ENCODE measurements at places on chromosomes 2 and 18. TPM values are rescaled to one million over a fixed set of nuclear protein-coding genes. Genes with fewer than 3 reads are reported as not detected.

DNA sequence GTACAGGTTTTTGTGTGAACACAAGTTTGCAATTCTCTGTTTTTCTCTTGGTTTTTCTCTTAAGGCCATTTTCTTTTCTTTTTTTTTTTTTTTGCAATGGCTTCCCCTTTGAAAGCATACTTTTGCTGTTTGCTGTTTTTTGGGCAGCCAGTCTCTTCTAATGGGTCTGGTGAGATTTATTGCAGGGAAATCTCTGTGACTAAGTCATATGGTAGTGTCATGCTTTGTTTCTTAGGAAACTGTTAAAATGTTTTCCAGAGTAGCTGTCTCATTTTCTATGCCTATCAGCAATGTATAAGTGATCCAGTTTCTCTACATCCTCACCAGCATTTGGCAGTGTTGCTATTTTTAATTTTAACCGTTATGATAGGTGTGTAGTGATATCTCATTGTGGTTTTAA, 27.9 kb upstream of the CDCA7 start:
- no peaks in the 10 kb centered on the region for H3K36me3 ChIP-seq
- no peak overlapping the region for H3K27ac ChIP-seq
- H3K4me3 ChIP-seq: no peak overlapping the region

CYP27C1 gene
- total RNA-seq: 0.05 TPM

- no peak overlapping the region for H3K4me3 ChIP-seq
- H3K36me3 ChIP-seq: no peaks in the 10 kb centered on the region
- H3K4me1 ChIP-seq: no peaks in the 10 kb centered on the region
These were observed 210.7 kb downstream of the KLHL29 start for GRCh38 chr2:23595601-23596251.

GRCh38 chr2:41878716-41879234, 169.0 kb upstream of the PKDCC start:
- H3K27ac ChIP-seq: no peak overlapping the region
- no peaks in the 10 kb centered on the region for H3K36me3 ChIP-seq
- no peak for DNase-seq
- H3K4me3 ChIP-seq: no peak overlapping the region
- H3K27me3 ChIP-seq: no peaks in the 10 kb centered on the region
- peaks cover 34% of the 10 kb centered on the region for H3K4me1 ChIP-seq

- H3K36me3 ChIP-seq: peaks cover 19% of the 10 kb centered on the region
- no peaks in the 10 kb centered on the region for H3K4me1 ChIP-seq
- H3K27me3 ChIP-seq: no peaks in the 10 kb centered on the region
- no peak overlapping the region for H3K4me3 ChIP-seq
- H3K27ac ChIP-seq: no peak overlapping the region
- DNase-seq: no peak
These were observed 54.7 kb downstream of the INO80D start for GRCh38 chr2:206031162-206031784.

- no peak overlapping the region for H3K27ac ChIP-seq
- H3K36me3 ChIP-seq: no peaks in the 10 kb centered on the region
- H3K4me1 ChIP-seq: no peaks in the 10 kb centered on the region
- no peaks in the 10 kb centered on the region for H3K27me3 ChIP-seq
These were observed 83.5 kb upstream of the SERPINE2 start for GRCh38 chr2:224122542-224122941.

SKOR2 gene
- not detected for total RNA-seq

GBX2 gene
- not detected for total RNA-seq

OR6B2 gene
- total RNA-seq: not detected

TUBA3E gene
- 0.05 TPM for total RNA-seq

EHD3 gene
- 2.7 TPM for total RNA-seq

GRCh38 chr2:20175267-20175666, 49.7 kb downstream of the SDC1 start:
- no peak for DNase-seq
- H3K27ac ChIP-seq: no peak overlapping the region
- no peaks in the 10 kb centered on the region for H3K27me3 ChIP-seq
- no peaks in the 10 kb centered on the region for H3K36me3 ChIP-seq
- no peak overlapping the region for H3K4me3 ChIP-seq

- no peak overlapping the region for H3K27ac ChIP-seq
- H3K36me3 ChIP-seq: no peaks in the 10 kb centered on the region
- no peak for DNase-seq
- H3K4me3 ChIP-seq: no peak overlapping the region
These were observed 473.8 kb downstream of the TGIF1 start for GRCh38 chr18:3923750-3924149.

ADGRF3 gene
- total RNA-seq: 0.33 TPM

DNA sequence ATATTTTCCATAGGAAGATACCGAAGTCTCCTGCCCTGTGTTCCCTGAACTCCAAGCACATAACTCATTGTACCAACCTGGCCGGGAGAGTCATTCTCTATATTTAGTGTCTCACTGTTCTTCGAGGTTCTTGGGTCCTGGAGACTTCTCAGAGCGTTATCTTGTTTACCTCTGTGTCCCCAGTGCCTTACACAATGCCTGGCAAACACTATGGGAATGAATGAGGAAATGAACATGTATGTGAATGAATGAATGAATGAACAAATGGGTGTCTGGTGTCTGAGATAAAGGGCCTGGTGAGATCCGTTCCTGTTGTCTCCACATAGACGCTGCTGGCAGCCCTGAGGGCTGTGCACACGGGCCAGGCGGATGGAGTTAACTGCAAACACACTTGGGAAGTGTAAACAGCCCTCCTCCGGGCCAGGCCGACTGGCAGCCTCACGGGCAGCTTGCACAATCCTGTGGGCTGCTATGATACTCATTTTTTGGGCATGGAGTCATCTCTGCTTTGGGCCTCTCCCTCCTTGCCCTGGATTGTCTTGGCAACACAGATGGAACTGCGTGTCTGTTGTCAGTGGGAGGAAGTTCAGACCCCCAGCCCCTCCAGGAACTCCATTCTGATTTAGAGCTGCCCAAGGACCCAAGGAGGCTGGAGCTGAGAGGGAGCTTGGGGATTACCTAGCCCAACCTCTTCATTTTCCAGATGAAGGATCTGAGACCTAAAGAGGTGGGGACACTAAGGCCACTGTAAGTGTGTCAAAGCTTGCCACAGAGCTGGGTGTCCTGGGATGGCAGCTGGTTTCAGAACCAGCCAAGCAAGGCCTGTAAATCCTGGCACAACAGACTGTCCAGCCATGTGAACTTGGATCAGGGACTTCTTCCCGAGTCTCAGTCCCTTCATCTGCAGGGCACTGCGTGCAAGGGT, 124.4 kb downstream of the INHBB start:
- H3K27me3 ChIP-seq: no peaks in the 10 kb centered on the region
- H3K27ac ChIP-seq: no peak overlapping the region
- H3K4me1 ChIP-seq: no peaks in the 10 kb centered on the region
- no peaks in the 10 kb centered on the region for H3K36me3 ChIP-seq

LIMS3 gene
- 0.94 TPM for total RNA-seq

DNA sequence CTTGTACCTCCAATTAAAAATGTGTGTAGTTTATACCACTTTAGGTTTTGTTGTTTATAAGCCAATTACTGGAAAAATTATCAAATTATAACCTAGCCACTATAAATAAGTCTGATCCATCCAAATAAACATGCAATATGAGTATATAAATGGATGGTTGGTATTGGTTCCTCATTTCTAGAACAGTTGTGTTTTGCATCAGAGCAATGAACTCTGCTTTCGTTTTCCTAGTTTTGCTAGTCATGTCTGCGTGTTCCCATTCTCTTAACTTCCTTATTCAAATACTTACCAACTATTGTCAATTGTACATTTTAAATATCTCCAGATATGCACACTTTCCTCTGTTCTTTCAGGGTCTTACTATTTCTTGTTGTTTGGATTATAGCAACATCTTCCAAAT, 641.7 kb downstream of the NR4A2 start:
- DNase-seq: no peak
- H3K4me1 ChIP-seq: no peaks in the 10 kb centered on the region
- H3K27me3 ChIP-seq: no peaks in the 10 kb centered on the region
- H3K36me3 ChIP-seq: no peaks in the 10 kb centered on the region
- H3K27ac ChIP-seq: no peak overlapping the region

All from thymus (tissue), 14 donors.